Memory B cell (primary cell): ENCODE measurements at places on chromosomes 12 and 14.

DNA sequence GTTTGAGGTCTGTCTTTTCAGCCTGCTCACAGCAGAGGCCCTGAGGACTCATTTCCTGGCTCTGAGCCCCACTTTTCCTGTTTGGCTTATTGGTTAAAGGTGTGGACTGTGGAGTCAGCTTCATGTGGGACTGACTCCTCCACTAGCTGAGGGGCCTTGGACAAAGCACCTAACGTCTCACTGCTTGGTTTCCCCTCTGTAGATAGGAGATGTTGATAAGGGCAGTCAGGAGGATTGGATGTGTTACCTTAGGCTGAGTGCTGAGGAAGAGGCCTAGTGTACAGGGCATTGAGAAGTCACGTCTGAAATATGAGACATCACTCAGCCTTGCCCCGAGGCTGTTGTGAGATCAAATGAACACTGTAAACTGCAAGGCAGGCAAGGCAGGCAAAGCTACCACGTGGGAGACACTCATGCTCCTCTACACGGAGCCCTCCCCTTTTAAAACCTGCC lies 27.1 kb upstream of the TCL1A start:
- H3K4me3 ChIP-seq: no peak overlapping the region
- no peak for DNase-seq
- peaks cover 5% of the 10 kb centered on the region for H3K4me1 ChIP-seq
- peaks cover 1% of the 10 kb centered on the region for H3K36me3 ChIP-seq
- H3K27me3 ChIP-seq: peaks cover 3% of the 10 kb centered on the region

GRCh38 chr14:51293912-51294389 lies 53.9 kb downstream of the TMX1 start:
- H3K4me1 ChIP-seq: peaks cover 3% of the 10 kb centered on the region
- H3K36me3 ChIP-seq: peaks cover 1% of the 10 kb centered on the region
- H3K27me3 ChIP-seq: peaks cover 6% of the 10 kb centered on the region
- no peak for DNase-seq
- no peak overlapping the region for H3K27ac ChIP-seq

DNA sequence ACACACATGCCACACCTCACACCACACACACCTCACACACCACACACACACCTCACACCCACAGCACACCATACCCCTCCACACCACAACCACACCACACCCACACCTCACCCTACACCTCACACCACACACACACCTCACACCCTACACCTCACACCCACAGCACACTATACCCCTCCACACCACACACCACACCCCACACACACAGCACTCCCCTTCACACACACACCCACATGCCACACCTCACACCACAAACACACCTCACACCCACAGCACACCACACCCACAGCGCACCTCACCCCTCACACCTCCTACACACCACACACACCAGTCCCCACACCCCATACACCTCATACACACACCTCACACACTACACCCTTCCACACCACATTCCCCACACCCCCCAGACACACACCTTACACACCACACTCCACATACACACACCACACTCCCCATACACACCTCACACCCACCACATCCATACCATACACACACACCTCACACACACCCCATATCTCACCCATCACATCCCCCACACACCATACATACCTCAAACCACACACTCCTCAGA lies 80.0 kb downstream of the ACTN1 start:
- no peak overlapping the region for H3K27ac ChIP-seq
- peaks cover 2% of the 10 kb centered on the region for H3K36me3 ChIP-seq
- H3K4me3 ChIP-seq: no peak overlapping the region
- no peak for DNase-seq
- H3K4me1 ChIP-seq: peaks cover 16% of the 10 kb centered on the region

- no peak overlapping the region for H3K27ac ChIP-seq
- DNase-seq: peak; percentile 10
- H3K4me1 ChIP-seq: no peaks in the 10 kb centered on the region
- no peak overlapping the region for H3K4me3 ChIP-seq
- no peaks in the 10 kb centered on the region for H3K27me3 ChIP-seq
These were observed 44.8 kb downstream of the FOXN4 start for GRCh38 chr12:109264095-109264942.

- no peaks in the 10 kb centered on the region for H3K4me1 ChIP-seq
- DNase-seq: no peak
- H3K27ac ChIP-seq: no peak overlapping the region
- H3K4me3 ChIP-seq: no peak overlapping the region
- no peaks in the 10 kb centered on the region for H3K27me3 ChIP-seq
These were observed 187.1 kb upstream of the FAR2 start for GRCh38 chr12:28961948-28962384.

- no peak overlapping the region for H3K27ac ChIP-seq
- no peak for DNase-seq
- no peaks in the 10 kb centered on the region for H3K4me1 ChIP-seq
- H3K36me3 ChIP-seq: no peaks in the 10 kb centered on the region
- peaks cover 2% of the 10 kb centered on the region for H3K27me3 ChIP-seq
These were observed 17.5 kb downstream of the SLC35F4 start for GRCh38 chr14:57848353-57848752.

GRCh38 chr14:50736932-50737419 lies 68.9 kb upstream of the SAV1 start:
- H3K27me3 ChIP-seq: no peaks in the 10 kb centered on the region
- no peak for DNase-seq
- H3K27ac ChIP-seq: no peak overlapping the region

DNA sequence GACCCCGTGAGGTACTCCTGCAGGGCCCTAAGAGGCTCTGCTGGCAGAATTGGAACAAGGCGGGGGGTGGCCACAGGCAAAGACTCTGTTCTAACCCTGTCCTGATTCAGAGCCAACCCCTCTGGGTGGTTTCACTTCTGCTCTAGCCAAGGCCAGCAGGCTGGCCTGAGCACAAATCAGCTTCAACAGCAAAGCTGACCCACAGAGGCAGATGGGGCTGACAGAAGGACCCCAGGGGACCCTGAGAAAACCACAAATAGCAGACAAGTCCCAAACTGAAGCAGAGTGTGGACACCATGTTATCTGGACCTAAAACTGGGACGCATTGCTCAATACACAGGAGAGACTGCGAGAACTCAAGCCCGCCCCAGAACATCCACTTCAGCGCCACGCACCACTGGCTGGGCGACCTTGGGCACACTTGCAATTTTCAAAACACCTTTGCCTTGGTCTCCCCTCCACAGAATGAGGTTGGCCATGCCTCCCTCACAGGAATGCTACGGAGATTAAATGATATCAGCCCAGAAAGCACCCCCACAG lies 76.4 kb upstream of the DICER1 start:
- DNase-seq: peak; percentile 24
- H3K27ac ChIP-seq: no peak overlapping the region
- H3K27me3 ChIP-seq: no peaks in the 10 kb centered on the region
- peak overlapping the region; percentile 22 for H3K4me3 ChIP-seq

DNA sequence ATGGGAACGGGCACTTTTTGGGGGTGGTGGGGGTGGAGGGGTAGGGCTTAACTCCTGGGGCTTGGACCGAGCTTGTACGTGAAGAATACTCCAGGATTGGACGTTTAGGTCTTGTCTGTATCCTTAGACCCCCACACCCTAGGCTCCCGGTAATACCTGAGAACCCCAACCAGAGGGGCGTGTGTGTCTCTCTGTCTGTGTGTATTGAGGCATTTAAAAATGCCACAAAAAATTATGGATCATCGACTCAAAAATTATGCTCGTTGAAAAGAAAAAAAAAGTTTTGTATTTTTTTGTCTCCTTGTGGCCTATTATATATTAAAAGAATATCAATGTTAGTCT lies 459 bp downstream of the PPFIBP1 start:
- no peak for DNase-seq
- peaks cover 7% of the 10 kb centered on the region for H3K27me3 ChIP-seq
- peaks cover 10% of the 10 kb centered on the region for H3K4me1 ChIP-seq
- peak overlapping the region; percentile 95 for H3K4me3 ChIP-seq
